ENCODE measurements at places on chromosomes 6 and 20. TPM values are rescaled to one million over a fixed set of nuclear protein-coding genes. Genes with fewer than 3 reads are reported as not detected.

Gene RSPO4
- polyA plus RNA-seq: 0.30 TPM

Gene TUBB1
- 2.0 TPM for polyA plus RNA-seq

Gene KIAA1586
- 22.7 TPM for polyA plus RNA-seq

Gene PAX1
- polyA plus RNA-seq: 0.14 TPM

Gene TCP11
- polyA plus RNA-seq: 1.5 TPM

Gene ZNF334
- 31.5 TPM for polyA plus RNA-seq

- no peak for DNase-seq
Measured at GRCh38 chr20:10581823-10582222, 92.0 kb downstream of the JAG1 start.

DNA sequence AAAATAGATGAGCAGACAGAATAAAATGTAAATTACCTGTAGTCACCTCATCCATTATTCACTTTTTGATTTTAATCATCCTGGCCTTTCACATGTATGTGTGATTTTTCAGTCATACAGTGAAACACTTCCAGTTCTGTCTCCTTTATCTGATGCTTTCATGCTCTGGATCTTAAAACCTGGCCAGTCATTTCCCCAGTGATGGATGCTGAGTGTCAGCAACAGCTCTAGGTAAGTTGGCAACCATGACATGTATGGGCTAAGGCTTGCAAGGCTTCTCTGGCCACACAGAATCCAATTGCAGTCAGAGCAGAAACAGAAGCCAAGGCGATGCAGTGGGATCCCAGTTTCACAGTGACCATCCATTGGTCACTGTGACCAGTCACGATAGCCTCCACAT, 35.8 kb downstream of the FBXO9 start:
- DNase-seq: no peak

All from left renal pelvis (tissue), 4 donors.